ENCODE measurements at places on chromosomes 3 and 15. TPM values are rescaled to one million over a fixed set of nuclear protein-coding genes. Genes with fewer than 3 reads are reported as not detected.

DNA sequence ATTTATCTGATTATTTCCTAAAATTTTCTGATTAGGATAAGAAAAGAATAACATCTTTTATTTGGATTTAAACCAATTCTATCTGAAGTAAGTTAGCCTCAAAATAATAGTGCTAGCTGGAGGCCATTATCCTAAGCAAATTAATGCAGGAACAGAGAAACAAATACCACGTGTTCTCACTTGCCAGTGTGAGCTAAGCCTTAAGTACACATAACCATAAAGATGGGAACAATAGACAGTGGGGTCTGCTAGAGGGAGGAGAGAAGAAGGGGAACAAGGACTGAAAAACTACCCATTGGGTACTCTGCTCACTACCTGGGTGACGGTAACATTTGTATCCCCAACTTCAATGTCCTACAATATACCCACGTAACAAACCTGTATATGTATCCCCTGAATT lies 31.3 kb upstream of the LYSMD4 start:
- no peak for DNase-seq

GRCh38 chr15:76905855-76906254 lies 715 bp upstream of the SCAPER start:
- DNase-seq = no peak

GRCh38 chr3:184015381-184016019 lies 2.2 kb downstream of the ABCC5 start:
- no peak for DNase-seq

DNA sequence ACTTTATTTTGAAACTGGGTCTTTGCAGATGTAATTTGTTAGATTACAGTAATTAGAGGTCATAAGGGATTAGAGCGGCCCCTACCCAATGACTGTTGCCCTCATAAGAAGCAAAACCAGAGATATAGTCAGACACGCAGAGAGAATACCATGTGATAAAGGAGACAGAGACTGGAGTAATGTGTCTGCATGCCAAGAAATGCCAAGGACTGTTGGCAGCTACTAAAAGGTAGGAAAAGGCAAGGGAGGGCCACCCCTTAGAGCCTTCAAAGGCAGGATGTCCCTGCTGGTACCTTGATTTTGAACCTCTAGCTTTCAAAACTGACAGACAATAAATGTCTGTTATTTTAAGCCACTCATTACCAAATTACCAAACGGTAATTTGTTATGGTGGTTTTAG lies 548.2 kb downstream of the FHIT start:
- no peak for DNase-seq

DNA sequence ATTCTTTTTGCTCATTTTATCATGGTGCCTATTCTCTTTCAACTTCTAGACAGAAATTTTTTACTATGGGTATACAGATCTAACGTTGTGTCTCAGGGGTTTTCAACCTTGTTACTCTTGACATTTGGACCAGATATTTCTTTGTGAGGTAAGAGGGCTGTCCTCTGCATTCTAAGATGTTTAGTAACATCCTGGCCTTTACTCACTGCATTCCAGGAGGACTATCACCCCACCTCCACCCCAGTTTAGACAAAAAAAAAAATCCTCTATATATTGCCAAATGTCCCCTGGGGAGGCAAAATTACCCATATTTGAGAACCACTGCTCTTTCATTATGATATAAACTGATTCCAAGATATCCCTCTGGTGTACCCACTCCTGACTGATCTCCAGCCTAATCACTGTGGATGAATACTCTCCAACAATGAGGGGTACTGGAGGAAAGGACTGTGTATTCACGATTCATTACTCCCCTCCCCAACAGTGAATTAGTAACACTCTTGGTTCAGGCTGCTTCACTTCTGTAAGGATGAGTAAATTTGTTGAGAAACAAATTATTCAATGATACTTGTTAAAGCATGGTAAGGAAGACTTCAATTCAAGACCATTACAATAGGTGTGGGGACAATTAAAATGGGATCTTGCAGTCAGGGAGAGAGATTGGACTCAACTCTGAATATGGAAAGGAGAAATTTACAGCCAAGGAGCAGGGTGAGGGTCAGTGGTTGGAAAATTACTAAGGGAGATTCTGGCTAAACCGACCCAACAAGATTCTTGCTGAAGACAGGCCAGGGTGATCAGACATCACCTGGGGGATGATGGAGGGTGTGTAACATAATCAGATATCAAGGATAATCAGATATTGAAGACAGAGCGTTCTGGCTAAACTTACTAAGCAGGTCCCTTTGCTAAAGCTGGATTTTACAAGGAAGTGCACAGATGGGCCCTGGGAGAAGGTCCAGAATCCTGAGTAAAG lies 123.8 kb upstream of the DAZL start:
- DNase-seq = no peak

- DNase-seq = no peak
Observed at GRCh38 chr15:39495871-39496840, 84.7 kb upstream of the THBS1 start.

- no peak for DNase-seq
Observed at GRCh38 chr15:30962079-30962478, 29.3 kb downstream of the MTMR10 start.

DNA sequence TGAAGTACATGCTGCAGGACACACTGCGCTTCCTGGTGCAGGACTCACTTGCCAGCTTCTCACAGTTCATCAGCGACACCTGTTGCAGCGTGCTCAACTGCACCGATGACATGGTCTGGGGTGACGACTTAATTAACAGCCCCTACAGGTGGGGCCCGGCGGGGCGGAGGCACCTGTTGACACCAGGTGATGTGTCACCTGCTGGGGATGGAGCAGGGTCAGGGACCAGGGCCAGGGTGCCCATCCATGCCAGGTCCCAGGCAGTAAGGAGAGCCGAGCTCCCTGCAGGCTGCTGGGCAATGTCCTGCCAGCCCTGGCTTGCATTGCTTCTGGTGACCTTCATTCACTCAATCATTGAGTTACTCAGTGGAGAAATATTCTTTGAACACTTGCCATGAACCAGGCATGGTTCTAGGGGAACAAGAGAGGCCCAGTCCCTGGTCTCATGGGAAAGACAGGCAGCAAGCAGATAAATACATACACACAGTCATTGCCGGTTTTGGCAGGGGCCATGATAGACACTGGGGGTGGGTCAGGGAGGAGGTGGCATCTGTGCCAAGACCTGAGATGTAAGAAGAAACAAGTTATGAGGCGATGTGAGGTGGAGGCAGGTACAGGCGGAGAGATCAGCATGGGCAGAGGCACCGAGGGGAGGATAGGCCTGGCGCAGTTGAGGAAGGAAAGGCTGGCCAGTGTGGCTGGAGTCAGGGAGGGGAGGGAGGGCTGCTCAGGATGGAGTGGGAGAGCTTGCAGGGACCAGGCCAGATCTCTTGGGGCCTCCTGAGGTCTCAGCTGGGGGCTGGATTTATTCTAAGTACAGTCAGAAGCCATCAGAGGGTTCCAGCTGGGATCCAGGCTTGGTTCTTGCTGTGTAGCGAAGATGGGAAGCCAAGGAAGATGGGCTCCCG lies 30.8 kb downstream of the DNAH1 start:
- DNase-seq = no peak

DNA sequence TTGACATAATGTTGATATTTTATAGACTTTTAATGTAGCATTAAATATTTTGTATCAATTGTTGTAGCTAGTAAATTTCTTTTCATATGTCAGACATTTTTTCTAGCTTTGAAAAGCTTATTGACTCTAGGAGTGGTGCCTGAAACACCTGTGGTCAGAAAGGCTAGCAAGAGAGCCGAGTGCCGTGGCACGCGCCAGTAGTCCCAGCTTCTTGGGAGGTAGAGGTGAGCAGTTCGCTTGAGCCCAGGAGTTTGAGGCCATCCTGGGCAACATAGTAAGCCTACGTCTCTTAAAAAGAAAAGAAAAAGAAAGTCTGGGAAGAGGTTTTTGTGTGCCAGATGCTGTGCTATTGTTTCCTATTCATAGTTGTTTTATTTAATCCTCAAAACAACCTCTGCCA lies 198.2 kb downstream of the FEZF2 start:
- DNase-seq = no peak

DNA sequence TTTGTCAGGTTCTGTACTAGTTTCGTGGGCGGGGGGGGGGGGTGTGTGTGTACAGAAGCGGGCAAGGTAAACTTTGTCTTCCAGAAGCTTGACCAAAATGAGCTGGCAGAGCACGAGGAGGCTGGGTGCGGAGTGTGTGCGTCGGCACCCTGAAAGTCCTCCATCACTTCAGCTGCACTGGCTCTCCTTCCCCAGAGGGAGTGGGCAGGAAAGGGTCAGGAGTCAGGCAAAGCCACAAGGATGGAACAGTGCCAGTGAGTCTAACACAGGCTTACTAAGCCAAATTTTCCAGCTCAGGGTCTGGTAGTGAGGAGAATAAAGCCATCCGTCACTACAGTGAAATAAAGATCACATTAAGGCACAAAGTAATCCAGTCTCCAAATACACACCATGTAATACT lies 11.9 kb upstream of the SH3GL3 start:
- no peak for DNase-seq

- no peak for DNase-seq
Observed at GRCh38 chr15:79778378-79778990, 118.3 kb downstream of the MTHFS start.

GRCh38 chr15:75197062-75197630 lies 4.5 kb upstream of the C15orf39 start:
- no peak for DNase-seq

- no peak for DNase-seq
Observed at GRCh38 chr3:188390775-188391443, 237.0 kb downstream of the LPP start.

- no peak for DNase-seq
Observed at GRCh38 chr15:51736751-51737521, 519 bp downstream of the LYSMD2 start.

- DNase-seq = peak; percentile 11
Observed at GRCh38 chr3:72343078-72343477, 505.2 kb downstream of the SHQ1 start.

- no peak for DNase-seq
Observed at GRCh38 chr3:123781571-123782275, 102.4 kb downstream of the MYLK start.

GRCh38 chr15:92675485-92675884 lies 19.9 kb upstream of the FAM174B start:
- no peak for DNase-seq

- DNase-seq = peak; percentile 9
Observed at GRCh38 chr3:38397320-38397719, 50.7 kb downstream of the XYLB start.

- DNase-seq = no peak
Observed at GRCh38 chr3:52532838-52533622, 627 bp downstream of the NT5DC2 start.

- no peak for DNase-seq
Observed at GRCh38 chr3:136512381-136512780, 239.8 kb downstream of the STAG1 start.

DNA sequence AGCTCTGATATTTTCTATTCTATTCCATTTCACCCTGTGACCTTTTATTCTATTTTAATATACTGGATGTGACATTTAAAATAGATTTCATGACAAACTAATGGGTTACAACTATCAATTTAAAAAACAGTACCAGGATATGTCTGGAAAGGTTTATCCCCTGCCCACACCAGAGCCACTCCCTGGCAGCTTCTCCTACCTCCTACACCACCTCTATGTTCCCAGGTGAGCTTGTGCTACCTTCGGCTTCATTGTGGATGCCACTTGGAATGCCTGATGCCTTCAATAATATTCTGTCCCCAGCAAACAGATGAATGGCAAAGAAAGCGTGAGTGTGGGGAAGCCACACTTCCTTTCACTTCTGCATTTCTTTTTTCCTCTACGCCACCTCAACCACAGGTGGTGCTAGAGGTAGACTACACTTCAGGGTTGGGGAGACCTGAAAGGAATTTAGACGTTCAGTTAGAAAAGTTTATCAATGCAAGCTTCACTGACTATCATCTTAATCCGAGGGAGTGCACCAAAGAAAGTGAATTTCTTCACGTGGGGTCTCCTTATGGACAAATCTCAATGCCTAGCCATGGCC lies 213.0 kb downstream of the SSR3 start:
- DNase-seq = no peak

- DNase-seq = no peak
Observed at GRCh38 chr3:167901138-167901537, 165.6 kb downstream of the SERPINI1 start.

GRCh38 chr3:179299999-179300613 lies 22.7 kb upstream of the ZNF639 start:
- no peak for DNase-seq

DNA sequence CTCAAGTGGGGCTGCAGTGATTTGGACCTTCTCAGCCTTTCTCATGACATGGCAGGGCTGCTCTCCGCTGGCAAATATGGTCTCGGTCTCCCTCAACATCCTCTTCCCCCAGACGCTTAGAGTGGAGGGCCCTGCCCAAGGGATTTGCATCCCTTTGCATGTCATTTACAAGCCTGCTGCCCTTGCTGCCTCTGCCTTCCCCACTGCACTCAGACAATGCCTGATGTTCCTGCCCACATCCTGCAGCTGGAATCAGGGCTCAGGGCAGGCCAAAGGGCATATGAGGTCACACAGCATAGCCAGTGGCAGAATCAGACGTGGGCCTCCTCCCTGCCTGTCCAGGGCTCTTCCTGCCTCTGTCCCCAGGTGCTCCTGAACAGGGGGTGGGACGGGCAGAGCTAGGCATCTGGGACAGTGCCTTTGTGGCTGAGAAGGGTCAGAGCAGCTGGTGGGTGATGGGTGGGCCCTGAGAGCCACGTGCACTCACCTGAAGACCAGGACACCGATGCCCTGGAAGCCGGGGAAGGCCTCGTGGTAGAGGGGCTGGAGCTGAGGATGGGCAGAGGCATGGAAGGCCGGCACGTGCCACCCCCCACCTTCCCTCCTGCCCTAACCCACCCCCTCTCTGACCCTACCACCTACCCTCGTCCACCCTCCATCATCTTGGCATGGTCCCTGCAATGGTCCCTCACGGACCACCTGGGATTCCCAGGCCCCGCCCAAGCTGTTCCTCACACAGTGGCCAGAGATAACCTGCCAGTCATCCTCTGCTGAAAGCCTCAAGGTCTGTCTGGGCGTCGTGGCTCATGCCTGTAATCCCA lies 27.4 kb upstream of the GOLGA6C start:
- no peak for DNase-seq

DNA sequence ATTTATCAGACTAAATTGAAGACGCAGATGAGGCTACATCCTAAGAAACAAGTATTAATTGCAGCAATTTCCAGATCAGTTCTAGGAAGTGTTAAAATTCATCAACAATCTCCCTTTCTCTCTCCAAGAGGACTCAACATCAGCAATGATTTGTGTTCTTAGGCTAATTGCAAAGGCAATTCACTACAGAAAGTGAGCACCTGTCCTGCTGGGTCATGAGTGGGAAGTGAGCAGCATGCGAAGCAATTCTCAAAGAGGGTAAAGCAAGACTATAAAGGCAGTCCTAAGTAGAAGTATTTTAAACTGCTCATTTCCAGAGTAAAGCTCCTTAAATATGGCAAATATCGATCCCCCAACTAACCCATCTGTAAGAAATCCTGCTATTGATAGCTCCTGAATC lies 1191.0 kb upstream of the ALCAM start:
- no peak for DNase-seq

HEMK1 gene
- total RNA-seq = 4.8 TPM

LMCD1 gene
- total RNA-seq = 28.8 TPM

PPARG gene
- 56.0 TPM for total RNA-seq

LIPH gene
- total RNA-seq = 0.13 TPM

NEDD4 gene
- 25.7 TPM for total RNA-seq

NAALADL2 gene
- 0.13 TPM for total RNA-seq

CMSS1 gene
- total RNA-seq = 7.7 TPM

COX17 gene
- 20.7 TPM for total RNA-seq

BCL2A1 gene
- total RNA-seq = 0.13 TPM

CHRM5 gene
- total RNA-seq = 0.13 TPM

CLSTN2 gene
- 0.13 TPM for total RNA-seq

FBXL2 gene
- total RNA-seq = 9.8 TPM

MYRIP gene
- total RNA-seq = 9.2 TPM

GCNT3 gene
- total RNA-seq = not detected

GRM7 gene
- total RNA-seq = not detected

HHLA2 gene
- not detected for total RNA-seq

GRK7 gene
- not detected for total RNA-seq

SLC28A2 gene
- not detected for total RNA-seq
